ENCODE measurements at places on chromosomes 13 and 19.

DNA sequence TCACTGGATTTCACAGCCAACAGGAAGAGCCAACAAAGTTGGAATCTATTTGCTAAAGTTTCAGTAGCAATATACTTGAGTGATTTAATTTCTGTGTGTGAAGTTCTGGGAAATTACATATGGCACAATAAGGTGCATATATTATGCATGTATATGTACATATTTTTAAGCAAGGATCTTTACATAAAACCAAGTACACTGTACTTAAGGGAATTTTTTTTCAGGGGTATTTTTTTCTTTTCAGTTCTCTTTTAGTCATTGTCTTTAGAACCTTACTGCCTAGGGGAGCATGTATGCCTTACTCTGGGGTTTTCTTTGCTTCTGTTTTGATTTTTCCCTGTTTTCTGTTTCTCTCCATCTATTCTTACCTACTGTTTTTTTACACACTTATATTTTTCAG lies 7.4 kb downstream of the RAP2A start:
- no peak for DNase-seq

GRCh38 chr19:18119717-18120105 lies 22.1 kb downstream of the MAST3 start:
- DNase-seq: no peak

DNA sequence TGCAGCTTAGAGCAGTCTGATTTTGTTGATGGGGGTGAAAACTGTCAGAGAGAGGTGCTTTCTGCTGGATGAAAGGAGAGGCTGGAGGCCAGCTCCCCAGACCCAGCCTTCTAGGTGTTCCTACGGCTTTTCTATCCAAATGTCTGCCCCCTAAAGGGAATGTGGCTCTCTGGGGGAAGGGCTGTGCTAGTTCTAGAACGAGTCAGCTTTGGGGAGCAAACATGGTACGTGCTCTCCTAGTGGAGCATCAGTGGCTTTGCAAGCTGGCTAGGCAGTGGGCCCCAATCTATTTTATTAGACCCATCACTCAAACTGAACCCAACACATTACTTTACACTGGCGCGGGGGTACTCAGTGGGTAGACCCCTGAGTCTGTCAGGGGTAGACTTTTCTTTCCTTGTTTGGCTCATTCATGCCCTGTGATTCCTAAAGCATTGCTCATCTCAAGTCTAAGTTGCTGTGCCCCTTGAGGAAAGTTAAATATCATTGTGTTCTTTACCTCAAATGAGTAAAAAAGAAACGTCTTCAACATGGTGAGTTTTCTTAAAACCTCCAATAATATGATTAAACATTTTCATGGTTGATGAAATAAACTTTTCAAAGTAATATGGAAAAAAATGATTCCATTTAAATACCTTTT lies 254.9 kb downstream of the DLEU7 start:
- no peak for DNase-seq

DNA sequence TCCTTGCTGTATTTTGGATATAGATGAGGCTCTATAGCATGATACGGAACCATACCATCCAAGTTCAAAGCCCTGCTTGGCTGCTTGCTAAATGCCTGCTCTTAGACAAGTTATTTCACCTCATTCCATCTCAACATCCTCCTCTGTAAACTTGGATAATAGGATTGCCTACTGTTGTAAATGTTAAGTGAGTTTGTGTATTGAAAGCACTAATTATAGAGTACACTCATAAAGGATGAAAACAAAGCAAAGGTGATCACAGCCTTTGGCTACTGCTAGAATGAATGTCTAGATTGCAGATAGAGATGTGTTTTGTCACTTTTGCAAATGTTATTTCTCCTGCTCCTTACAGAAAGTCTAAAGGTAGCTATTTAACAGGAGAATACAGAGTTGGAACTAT lies 34.3 kb upstream of the STARD13 start:
- DNase-seq: no peak

DNA sequence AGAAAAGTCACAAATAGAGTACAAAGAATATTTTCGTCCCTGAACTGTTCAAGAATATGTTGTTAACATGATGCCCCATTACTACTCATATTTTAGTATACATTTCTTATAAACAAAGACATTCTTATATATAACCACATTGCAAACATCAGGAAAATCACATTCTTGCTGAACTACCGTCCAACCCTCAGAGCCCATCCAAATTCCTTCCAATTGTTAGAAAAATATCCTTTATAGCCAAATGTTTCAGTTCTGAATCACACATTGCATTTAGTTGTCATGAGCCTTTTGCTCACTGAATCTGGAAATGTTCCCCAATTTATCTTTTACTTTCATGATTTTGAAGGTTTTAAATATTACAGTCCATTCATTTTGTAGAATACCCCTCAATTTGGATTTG lies 467.8 kb upstream of the ARGLU1 start:
- no peak for DNase-seq

DNA sequence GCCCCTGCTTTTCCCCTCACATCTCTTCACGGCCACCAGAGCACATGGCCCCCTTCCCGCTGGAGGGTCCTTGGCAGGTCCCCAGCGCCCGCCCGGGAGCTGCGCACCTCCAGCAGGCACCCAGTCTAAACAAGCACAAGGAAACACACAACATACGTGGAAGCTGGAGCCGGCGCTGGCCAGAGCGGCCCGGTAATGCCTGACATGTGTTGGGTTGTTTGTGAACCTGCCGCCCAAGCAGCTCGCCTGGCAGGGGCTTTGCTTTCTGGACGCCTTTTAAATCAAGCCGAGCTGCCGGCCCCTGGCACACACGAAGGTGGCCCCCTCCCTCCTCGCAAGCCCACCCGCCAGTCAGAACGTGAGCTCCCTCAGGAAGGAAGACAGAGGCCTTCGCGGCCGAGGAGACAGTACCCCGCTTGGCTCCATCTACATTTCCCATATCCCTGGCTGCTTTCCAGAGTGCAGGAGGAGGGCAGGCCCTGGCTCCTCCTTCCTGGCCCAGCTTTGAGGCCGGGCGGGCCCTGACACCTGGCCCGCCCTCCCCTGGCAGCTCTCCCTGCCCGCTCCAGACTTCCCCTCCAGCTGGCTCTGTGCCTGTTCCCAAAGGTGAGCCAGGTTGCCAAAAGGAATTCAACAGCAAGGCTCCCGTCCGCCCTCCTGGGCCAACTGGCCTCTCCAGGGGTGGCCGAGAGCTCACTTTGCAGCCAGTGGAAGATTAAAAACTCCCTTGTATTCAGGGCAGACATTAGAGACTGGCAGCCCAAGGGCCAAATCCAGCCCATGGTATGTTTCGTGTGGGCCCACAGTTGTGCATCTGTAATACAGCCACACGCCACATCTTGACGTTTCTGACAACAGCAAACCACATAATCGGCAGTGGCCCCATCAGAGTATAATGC lies 28.7 kb downstream of the COMP start:
- peak; percentile 64 for DNase-seq

DNA sequence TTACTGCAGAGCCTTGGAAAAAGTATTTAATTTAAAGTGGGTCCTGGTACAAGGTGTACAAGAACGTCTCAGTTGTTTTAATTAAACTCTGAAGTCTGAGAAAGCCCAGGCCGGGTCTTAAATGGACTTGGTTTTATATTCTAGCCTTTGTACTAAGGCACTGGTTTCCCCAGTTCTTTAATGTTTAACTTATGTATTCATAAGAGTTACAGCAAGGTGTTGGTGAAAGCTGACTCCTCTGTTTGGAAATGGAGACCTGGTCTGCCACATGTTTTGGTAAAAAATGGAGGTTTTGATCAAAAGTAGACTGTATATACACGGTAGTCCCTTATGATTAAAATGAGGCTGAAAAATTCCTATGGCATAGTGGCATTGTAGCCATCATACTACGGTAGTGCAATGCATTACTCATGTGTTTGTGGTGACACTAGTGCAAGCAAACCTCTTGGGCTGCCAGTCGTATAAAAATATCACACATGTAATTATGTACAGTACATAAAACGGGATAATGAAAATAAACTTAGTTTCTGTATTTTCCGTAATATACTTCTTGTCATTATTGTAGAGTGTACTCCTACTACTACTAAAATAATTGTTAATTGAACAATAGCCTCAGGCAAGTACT lies 883.4 kb upstream of the SPRY2 start:
- DNase-seq: no peak

- no peak for DNase-seq
Measured at GRCh38 chr13:61777271-61777670, 361.6 kb upstream of the PCDH20 start.

- DNase-seq: peak; percentile 78
Measured at GRCh38 chr19:46513461-46514236, 18.0 kb upstream of the PNMA8B start.

GRCh38 chr13:43785650-43786471 lies 911 bp downstream of the ENOX1 start:
- peak; percentile 87 for DNase-seq

GRCh38 chr19:3655402-3656072 lies 28.9 kb upstream of the CACTIN start:
- no peak for DNase-seq

GRCh38 chr19:51333836-51334460 lies 8.0 kb downstream of the VSIG10L start:
- no peak for DNase-seq

DNA sequence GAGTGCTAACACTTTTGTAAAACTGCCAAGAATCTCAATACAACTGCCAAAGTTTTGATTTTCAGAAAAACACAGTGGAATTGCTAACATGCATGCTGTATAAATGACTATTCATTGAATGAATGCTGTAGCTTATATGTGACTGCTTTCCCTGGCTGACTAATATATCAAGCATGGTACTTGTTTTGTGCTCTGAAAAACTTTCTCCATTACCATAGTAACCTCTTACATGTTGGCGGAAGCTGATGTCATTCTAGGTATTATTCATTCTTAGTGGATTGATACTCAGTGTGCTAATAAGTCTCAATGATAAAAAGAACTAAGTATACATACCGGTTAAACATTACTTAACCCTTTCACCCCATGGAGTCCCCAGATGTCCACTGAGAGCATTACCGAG lies 166.1 kb upstream of the MYO16 start:
- DNase-seq: no peak

DNA sequence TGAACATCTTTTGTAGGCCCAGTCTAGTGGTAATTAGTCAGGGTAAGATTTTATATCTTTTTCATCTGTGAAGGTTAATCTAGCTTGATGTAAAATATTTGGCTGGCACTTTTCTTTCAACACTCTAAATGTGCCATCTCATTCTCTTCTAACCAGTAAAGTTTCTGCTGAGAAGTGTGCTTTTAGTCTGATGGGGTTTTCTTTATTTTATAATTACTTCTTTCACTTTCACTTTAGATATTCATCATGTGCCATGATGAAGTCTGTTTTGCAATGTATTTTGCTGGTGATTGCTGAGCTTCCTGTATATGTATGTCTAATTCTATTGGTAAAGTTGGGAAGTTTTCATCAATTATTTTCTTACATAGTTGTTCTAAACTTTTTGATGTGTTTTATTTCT lies 31.9 kb downstream of the ZNF726 start:
- DNase-seq: no peak

- no peak for DNase-seq
Measured at GRCh38 chr13:99124794-99125316, 75.8 kb upstream of the UBAC2 start.

DNA sequence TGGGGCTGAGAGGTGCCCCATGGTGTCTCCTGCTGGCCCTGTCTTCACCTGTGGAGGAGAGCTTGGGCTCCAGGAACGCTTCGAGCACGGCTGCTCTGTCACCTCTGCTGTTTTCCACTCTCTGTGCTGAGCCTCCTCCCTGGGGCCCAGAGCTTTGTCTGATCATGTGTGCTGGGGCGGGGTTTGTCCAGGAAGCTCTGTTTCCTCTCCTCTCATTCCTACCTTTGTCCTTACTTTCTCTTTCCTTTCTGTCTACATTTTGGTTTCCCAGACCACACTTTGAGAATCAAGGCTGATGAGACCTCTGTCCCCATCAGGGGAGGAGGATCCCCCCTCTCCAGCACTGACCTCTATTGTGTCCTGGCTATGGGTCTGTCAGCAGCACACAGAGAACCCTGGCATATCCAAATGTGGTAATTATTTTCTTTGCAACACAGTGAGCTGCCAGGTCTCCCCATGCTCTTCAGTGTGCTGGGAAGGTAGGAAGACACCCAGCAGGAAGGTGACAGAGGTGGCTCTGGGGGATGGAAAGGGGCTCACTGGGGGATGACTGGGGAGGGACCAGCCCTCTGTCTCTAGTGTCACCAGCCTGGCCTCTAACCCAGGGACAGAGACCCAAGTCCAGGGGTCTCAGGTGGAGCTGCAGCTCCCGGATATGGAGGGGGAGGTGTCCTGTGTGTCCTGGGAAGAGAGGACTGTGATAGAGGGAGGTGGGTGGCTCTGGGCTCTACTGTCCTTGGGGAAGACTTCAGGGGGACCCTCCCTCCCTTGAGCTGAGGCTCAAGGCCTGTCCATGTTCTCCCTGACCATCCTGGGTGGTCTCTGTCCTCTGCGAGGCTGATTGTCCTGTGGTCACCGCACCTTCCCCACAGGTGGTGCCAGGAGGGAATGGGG lies at the start of gene CEACAM1:
TSS of gene CEACAM1 (minus strand) at position 128 of the 894 bp plus-strand sequence. CDS start at position 21, 107 bp downstream.
- DNase-seq: no peak

DNA sequence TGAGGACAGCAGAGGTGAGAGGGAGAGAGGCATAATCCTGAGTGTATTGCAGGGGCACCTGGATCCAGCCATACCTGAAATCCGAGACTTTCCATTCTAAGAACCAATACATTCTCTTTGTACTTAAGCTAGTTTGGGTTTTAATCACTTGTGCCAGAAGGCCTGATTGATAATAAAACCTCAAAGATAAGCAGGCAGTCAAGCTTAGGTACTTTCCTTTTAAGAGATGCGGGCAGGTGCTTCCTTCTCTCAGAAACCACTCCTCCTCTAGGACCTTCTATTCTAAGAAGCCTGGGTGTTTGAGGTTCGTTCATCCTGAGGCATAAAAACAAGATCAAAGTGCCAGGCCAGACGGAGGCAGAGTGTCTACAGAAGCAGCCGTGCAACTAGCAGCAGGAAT lies 22.2 kb downstream of the FAM187B start:
- no peak for DNase-seq

DNA sequence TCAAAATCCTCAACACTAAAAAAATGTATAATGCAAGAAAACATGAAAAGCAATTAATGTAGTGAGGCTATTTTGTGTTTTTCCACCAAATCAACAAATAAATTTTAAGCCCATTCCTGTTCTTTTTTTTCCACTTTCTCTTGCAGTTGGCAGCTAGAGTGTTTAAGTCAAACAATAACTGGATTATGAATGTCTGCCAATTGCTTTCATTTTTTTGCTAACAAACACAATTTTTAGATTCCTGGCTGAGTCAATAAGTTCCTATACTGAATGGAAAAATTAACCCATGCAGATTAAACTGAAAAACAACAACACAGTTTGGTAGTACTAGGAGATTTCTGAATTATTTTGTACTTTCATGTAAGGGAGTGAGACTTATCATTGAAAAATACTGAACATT lies 232.4 kb downstream of the SLITRK5 start:
- no peak for DNase-seq

- no peak for DNase-seq
Measured at GRCh38 chr19:55623561-55623960, 805 bp downstream of the ZNF784 start.
